Stimulated activated effector memory CD8-positive, alpha-beta T cell treated with anti-CD3 and anti-CD28 coated beads, Interleukin-12 subunit alpha, Interleukin-12 subunit beta, amount 100 ng/mL, for 72 hours (primary cell): ENCODE measurements at places on chromosomes 5 and 9.

DNA sequence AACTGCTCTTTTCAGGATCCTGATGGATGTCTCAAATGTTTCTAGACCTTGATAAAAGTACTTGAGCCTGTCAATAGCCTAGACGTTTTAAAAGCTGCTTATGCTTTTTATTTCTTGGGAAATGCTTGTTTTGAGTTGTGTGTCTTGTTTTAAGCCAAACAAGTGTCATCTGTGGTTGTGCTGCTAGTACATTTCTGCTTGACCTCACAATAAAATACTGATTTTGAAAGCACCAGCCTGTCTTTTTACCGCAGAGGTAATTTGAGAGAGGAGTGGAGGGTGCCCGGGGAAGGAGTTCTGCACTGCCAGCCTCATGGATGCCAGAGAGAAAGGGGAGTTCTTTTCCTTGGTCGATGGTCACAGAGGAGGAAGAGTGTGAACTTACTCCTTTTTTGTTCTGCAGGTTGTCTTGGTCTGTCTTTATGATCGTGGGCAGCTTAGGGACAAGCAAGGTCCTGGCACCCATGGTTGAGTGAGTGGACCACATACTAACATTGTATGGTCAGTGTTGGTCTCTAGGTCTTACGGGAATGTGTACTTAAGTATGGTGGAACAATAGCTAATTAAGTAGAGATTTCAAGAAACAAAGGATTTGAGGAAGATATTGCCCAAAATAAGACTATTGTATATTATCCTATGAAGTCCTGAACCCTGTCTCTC, 61.0 kb downstream of the TRIO start:
- DNase-seq: no peak

DNA sequence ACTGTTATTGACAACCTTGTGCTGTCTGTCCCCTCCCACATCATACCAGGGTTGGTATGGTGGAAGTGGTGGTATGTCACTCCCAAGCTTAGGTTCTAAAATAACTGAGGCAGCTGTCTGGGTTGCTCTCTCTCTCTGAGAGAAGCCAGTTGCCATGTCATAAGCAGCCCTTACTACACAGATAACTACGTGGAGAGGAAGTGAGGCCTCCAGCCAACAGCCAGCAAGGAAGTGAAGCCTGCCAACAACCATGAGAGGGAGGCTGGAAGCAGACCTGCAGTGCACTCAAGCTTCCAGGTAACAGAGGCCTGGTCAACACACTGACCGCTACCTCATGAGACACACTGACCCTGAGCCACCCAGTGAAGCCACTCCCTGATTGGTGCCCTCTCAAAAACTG, 18.6 kb downstream of the CTNNAL1 start:
- no peak for DNase-seq

DNA sequence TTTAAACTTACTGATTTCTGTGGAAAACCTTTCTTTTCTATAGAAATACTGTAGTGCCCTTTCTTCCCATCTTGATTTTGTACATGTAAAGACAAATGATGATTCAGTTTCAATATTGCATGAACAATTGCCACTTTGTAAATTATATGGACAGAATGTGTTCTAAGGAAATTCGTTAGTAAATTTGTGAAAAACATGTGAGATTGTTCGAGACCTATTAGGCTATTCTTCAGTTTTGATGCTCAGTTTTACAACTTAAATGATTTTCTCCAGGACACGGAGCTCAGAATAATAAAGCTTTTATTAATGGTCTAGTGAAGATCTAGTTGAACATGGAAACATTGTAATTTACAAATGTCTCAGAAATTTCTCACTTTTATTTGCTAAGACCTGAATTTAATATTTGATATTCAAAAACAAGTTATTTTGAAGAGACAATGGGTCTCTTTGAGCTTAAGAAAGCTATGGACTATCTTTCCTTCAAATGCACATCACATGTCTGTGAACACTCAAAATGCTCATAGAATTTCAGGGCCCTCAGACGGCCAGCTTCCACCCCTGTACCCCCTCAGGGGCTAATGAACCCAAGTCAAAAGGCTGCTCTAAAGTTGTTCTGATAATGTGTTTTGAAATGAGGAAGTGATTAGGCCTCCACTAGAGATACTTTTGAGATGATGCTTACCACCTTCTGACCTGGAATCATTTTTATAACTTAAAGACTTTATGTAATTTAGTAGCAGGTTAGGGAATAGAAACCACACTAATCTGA, 54.1 kb upstream of the FSD1L start:
- no peak for DNase-seq

DNA sequence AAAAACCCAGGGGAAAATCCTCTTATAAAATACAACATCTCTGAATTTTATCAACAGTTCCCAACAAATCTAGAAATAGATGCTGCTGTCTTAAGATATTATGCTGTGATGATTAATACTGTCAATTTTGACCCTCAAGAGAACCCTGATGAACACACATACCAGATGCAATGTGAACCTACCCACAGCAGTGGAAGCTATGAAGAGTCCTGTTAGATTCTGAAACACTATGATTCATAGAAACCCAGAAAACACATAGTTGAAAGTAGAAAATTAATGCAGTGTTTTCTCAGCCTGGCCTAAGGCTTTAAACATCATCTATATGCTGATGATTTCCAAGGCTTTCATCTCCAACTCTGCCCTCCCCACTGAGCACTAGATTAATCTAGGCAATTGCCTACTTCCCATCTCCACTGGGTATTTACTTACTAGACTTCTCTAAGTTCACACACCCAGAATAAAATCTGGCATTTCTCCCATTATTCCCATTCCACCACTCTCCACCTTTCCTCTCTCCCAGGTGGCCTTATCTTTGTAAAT, 296.2 kb downstream of the CTNND2 start:
- DNase-seq: no peak

GRCh38 chr9:9521033-9521779, 1091.6 kb downstream of the PTPRD start:
- DNase-seq: no peak

DNA sequence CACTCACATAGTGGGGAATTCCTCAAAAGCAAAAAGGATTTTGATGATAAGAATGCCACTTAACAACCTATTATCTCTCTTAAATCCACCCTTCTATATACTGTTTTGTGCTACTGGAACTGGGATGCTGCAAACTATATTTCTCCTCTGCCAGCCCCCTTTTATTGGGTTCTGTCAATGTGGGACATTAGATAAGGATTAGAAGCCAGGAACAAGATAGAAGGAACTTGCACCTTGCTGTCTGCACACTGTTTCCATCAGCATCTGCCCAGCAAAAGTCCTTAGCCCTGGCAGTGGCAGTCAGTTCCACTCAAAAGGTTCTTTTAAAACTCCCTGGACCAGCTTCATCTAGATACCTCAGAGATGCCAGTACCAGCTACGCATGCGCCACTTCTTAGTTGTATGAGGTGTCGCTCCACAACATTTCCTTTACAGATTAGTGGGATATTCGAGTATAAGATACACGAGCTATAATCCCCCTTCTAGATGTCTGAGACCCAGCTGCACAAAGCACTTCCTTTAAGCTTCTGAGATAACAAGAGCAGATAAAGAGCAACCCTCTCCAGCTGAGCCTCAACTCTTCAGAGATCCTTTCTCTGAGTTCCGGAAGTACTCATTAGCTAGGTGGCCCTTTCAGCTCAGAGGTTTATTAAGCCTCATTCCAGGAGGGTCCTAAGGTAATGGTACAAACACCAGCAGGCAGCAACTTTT, 45.3 kb downstream of the CERT1 start:
- no peak for DNase-seq

DNA sequence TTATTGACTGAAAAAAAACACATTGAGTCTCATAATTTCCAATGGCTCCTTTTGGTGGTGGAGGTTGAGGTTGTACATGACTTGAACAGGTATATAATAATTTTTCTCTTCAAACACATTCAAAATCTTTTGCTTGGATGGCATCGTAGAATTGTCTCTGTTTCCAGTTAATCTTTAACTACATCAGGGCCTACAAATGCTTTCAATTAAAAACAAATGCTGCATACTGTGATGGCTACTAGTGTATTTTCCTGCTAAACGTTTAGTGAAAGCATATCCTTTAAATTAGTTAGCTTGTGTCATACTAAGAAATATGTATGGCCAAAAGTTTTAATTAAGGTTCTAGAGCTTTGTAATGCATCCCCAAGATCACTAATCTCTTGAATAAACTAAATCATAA, 313.8 kb downstream of the SLF1 start:
- no peak for DNase-seq

GRCh38 chr9:25658571-25658970, 19.7 kb downstream of the TUSC1 start:
- DNase-seq: no peak

DNA sequence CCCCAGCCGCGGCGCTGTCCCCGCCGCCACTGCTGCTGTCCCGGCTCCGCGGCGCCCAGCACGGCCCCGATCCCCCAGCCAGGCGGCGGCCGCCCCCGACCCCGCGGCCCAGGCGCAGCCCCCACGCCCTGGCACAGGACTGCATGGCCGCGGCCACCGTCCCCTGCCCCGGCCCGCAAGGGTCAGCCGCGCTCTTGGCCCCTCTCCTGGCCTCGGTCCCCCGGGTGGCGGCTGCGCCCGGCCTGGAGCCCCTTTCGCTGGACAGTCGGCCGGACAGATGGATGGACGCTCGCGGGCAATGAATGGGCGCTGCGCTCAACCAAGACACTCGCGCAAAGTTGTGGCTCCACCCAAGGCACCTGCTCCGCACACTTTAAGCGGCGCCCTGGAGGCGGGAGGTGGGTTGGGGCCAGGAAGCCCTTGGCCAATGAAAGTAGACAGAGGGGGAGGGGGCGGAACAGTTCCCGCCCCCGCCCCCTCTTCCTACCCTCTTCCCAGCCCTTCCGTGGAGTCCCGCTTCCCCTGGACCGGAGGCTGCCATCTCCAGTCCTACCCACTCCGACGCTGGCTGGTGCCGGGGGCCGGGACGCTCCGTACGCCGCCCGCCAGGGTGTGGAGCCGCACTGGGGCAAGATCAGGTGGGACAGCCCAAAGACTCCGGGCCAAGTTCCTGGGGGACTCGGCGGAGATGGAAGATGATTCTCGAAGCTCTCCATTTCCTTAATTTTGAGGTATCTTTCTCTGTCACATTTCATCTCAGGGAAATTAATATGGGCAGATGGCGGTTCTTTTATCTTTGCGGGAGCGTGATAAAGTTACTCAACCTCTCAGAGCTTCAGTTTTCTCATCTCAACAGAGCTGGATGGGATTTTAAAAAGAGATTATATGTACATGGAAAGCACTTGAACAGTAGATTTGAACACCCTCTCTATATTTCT, at the start of gene GLDC:
Gene GLDC, minus strand, starts transcription at position 375 of the 938 bp plus-strand sequence. Its CDS starts 230 bp downstream, at position 145.
- DNase-seq: peak; percentile 56
